Natural killer cell (primary cell): ENCODE measurements at places on chromosomes 2 and 18.

- peaks cover 8% of the 10 kb centered on the region for H3K27me3 ChIP-seq
- no peaks in the 10 kb centered on the region for H3K36me3 ChIP-seq
- H3K27ac ChIP-seq: no peak overlapping the region
- no peak for DNase-seq
Observed at GRCh38 chr18:31723990-31724711, 36.5 kb downstream of the SLC25A52 start.

- no peak overlapping the region for H3K4me3 ChIP-seq
- peaks cover 29% of the 10 kb centered on the region for H3K27me3 ChIP-seq
- H3K36me3 ChIP-seq: no peaks in the 10 kb centered on the region
- peaks cover 7% of the 10 kb centered on the region for H3K4me1 ChIP-seq
- no peak overlapping the region for H3K27ac ChIP-seq
- DNase-seq: peak; percentile 13
Observed at GRCh38 chr2:231037731-231038482, 584 bp downstream of the C2orf72 start.

DNA sequence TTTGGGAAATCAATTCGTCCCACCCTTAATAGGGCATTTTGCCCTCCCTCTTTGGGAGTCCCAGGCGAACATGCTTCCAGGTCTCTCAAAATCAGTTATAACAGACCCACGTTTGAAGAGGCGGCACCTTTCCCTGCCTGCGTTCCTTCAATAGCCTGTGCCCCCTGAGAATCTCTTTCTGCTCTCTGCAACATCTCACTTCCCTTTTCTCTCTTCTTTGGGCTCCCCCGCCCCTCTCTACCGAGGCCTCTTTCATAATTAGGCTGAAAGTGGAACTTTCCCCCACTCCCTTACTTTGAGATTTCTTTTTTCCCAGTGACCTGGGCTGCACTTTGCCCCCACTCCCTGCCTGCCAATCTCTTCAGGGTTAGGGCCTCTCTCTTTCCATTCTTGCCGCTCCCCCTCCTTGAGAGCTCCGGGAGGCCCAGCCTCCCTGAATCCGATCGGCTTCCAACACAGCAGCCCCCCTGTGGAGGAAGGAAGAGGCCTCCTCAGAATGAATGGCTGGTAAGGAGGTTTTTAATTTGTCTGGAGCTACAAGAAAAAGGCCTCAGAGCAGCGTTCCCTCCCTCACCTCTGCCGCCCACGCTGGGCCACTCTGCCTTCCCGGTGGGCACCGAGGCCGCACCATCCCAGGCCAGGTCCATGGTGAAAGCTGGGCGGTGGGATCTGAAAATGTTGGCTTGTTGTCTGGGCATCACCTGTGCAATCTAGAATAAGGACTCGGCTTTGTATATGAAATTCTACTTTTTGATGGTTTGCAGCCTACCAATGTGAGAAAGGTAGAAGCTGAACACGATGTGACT is 162.6 kb upstream of the SIX3 start:
- H3K27ac ChIP-seq: no peak overlapping the region
- H3K4me3 ChIP-seq: peak overlapping the region; percentile 5
- no peaks in the 10 kb centered on the region for H3K36me3 ChIP-seq
- no peaks in the 10 kb centered on the region for H3K27me3 ChIP-seq

DNA sequence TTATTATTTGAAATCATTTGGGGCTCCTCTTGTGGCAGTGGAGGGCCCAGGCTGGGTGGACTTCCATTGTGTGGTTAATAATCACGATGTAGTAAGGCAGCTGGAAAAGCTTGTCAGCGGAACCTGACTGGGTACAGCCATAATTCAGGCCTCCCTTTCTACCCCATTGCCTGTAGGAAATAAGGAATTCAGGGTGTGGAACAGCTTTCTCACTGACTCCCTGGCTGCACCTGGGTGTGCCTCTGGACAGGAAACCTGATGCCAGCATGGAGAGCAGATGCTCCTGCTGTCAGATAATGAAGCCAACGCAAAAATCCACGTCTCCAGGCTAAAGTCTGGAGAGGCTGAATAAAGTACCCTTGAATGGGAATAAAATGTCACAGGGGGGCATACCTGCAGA is 44.2 kb downstream of the LYPD6B start:
- no peak overlapping the region for H3K4me3 ChIP-seq
- H3K36me3 ChIP-seq: no peaks in the 10 kb centered on the region
- H3K4me1 ChIP-seq: no peaks in the 10 kb centered on the region
- DNase-seq: no peak

GRCh38 chr2:129764376-129765325 is 214.8 kb upstream of the RAB6C start:
- H3K27ac ChIP-seq: no peak overlapping the region
- no peak overlapping the region for H3K4me3 ChIP-seq
- H3K36me3 ChIP-seq: no peaks in the 10 kb centered on the region
- no peaks in the 10 kb centered on the region for H3K27me3 ChIP-seq

DNA sequence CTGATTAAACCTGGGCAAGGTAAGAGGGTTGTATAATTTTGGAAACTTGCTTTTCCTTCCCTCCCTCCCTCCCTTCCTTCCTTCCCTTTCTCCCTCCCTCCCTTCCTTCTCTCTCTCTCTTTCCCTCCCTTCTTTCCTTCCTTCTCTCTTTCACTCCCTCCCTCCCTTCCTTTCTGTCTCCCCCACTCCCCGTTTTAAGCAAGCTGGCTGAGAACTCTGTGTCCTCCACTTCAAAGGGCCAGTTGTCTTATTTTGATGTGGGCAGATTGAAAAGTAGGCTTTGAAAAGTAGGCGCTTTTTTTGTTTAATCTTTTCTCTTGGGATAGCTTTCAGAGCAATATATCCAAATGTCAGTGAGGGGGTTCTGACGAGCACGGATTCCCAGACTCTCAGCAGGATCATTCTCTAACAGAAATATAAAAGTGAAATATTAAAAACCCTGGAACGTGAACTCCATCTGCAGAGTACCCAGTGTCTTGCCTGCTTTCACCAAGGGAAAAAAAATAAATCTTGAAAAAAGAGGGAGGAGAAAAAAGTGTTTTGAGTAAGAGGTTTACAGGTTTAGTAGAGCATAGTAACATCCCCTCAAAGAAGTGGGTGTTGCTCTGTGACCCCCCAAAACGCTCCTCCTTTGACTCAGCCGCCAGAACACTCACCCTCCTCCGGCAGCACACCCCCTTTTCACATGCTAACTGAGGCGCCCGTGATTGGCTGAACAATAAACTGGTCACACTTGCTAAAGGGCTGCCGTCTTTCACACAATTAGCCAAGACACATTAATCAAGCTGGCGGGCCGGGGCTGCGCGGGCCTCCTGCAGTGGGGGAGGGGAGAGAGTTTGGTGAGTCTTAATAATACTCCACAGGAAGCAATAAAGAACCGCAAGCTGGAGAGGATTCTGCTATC is 52.2 kb downstream of the CDK15 start:
- no peak overlapping the region for H3K27ac ChIP-seq
- no peak overlapping the region for H3K4me3 ChIP-seq
- peak; percentile 11 for DNase-seq
- no peaks in the 10 kb centered on the region for H3K36me3 ChIP-seq

GRCh38 chr2:219509780-219510511 is 4.3 kb upstream of the ASIC4 start:
- H3K4me3 ChIP-seq: no peak overlapping the region
- H3K4me1 ChIP-seq: peaks cover 12% of the 10 kb centered on the region
- peaks cover 21% of the 10 kb centered on the region for H3K36me3 ChIP-seq
- no peak overlapping the region for H3K27ac ChIP-seq
- DNase-seq: peak; percentile 30

DNA sequence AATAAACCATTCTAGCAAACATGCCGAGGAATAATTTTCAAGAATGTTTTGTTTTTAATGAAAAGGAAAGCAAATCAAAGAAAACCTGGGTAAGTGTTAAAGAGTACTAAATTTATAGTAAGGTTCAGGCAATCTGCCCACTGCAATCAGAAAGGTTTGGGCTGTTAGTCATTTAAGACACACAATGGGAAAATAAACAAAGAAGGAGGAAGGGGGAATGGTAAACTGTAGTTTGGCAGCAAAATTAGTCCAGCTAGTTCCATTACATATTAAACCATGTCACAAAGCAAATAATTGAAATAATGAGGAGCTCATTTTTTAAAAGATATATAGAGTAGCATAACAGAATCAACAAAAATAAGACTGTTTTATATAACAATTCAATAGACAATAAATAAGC is 87.5 kb upstream of the COPS8 start:
- H3K27ac ChIP-seq: no peak overlapping the region
- no peaks in the 10 kb centered on the region for H3K36me3 ChIP-seq
- DNase-seq: no peak
- no peak overlapping the region for H3K4me3 ChIP-seq

DNA sequence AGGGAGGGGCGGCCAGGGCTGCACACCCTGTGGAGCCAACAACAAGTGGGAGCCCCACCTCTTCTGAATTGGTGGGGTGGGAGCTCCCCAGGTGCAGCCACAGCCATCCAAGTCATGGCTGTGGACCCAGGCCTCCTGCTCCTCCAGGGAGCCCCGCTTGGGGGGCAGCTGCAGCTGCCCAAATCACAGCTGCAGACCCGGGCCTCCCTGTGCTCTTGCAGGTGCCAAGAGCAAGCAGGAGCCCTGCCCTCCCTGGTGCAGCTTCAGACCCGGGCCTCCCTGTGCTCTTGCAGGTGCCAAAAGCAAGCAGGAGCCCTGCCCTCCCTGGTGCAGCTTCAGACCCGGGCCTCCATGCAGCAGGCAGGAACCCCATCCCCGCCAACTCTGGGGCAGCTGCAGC is 46.5 kb upstream of the COX7A2L start:
- H3K4me1 ChIP-seq: no peaks in the 10 kb centered on the region
- no peaks in the 10 kb centered on the region for H3K36me3 ChIP-seq
- H3K27ac ChIP-seq: no peak overlapping the region
- DNase-seq: no peak
- no peaks in the 10 kb centered on the region for H3K27me3 ChIP-seq

- no peak overlapping the region for H3K4me3 ChIP-seq
- no peaks in the 10 kb centered on the region for H3K4me1 ChIP-seq
- H3K27me3 ChIP-seq: no peaks in the 10 kb centered on the region
- no peak for DNase-seq
Observed at GRCh38 chr2:3512086-3512485, 7.2 kb downstream of the ADI1 start.

DNA sequence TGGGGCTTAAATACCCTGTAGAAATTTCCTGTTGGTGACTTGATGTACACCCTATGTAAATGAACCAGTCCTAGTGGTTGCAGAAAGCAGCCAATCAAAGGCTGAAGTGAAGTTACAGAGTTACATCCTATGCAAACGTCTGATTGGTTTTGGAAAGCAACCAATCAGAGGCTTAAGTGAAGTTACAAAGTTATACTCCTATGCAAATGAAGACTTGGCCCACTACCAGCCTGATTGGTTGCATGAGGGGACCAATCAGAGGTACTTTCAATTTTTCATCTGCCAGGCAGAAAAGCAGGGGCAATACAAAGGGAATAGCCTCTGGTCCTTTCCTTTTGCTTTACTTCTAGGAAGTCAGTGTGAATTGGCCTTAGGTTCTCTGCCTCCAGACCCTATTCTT is 13.6 kb upstream of the ZNF397 start:
- DNase-seq: peak; percentile 6
- no peaks in the 10 kb centered on the region for H3K36me3 ChIP-seq
- no peak overlapping the region for H3K4me3 ChIP-seq
- H3K27me3 ChIP-seq: no peaks in the 10 kb centered on the region

DNA sequence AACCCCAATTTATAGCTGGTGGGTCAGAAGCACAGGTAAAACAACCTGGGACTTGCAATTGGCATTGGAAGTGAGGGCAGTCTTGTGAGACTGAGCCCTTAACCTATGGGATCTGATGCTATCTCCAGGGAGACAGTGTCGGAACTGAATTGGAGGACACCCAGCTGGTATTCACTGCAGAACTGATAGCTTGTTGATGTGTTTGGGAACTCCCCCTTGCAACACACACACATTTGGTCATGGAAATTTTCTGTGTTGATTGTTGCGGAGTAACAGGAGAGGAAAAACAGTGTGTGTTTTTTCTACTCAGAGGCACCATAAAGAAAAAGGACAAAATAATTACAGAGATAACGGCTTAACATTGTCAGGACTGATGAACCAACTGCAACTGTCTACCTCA is 16.1 kb downstream of the TPGS2 start:
- no peak overlapping the region for H3K4me3 ChIP-seq
- H3K36me3 ChIP-seq: peaks cover 15% of the 10 kb centered on the region
- DNase-seq: no peak
- no peak overlapping the region for H3K27ac ChIP-seq

DNA sequence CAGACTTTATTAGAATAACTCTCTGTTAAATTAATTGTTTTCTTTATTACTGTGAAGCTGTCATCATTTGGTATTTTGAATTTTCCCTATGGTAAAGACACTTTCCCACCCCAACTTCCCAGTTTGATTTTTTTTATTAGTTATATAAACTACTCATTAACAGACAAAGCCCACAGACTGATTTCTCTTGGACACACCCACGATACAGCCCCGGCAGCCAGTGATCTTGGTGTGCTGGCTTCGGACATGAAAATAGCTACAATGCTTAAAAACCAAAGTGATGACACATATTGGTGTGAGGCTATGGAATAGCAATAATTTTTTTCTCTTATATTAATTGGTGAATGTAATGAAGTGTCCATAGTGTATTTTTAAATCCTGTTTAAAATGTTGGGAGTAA is 225.4 kb upstream of the SIX3 start:
- peaks cover 3% of the 10 kb centered on the region for H3K4me1 ChIP-seq
- DNase-seq: no peak
- no peak overlapping the region for H3K4me3 ChIP-seq
- H3K36me3 ChIP-seq: no peaks in the 10 kb centered on the region
- H3K27me3 ChIP-seq: no peaks in the 10 kb centered on the region

- H3K27ac ChIP-seq: no peak overlapping the region
- H3K27me3 ChIP-seq: no peaks in the 10 kb centered on the region
- H3K4me3 ChIP-seq: no peak overlapping the region
- DNase-seq: no peak
Observed at GRCh38 chr2:169716238-169716886, 17.3 kb upstream of the KLHL23 start.

- no peaks in the 10 kb centered on the region for H3K27me3 ChIP-seq
- H3K4me3 ChIP-seq: no peak overlapping the region
- no peaks in the 10 kb centered on the region for H3K4me1 ChIP-seq
- no peak overlapping the region for H3K27ac ChIP-seq
Observed at GRCh38 chr18:61865466-61866175, 27.2 kb downstream of the RNF152 start.

- H3K27ac ChIP-seq: no peak overlapping the region
- no peaks in the 10 kb centered on the region for H3K36me3 ChIP-seq
- no peaks in the 10 kb centered on the region for H3K27me3 ChIP-seq
- DNase-seq: no peak
- no peak overlapping the region for H3K4me3 ChIP-seq
- H3K4me1 ChIP-seq: no peaks in the 10 kb centered on the region
Observed at GRCh38 chr18:35183886-35184285, 56.9 kb upstream of the ZNF397 start.

GRCh38 chr18:23716966-23717365 is 27.7 kb downstream of the LAMA3 start:
- no peak for DNase-seq
- peaks cover 6% of the 10 kb centered on the region for H3K4me1 ChIP-seq
- no peak overlapping the region for H3K27ac ChIP-seq
- H3K36me3 ChIP-seq: no peaks in the 10 kb centered on the region
- no peak overlapping the region for H3K4me3 ChIP-seq

DNA sequence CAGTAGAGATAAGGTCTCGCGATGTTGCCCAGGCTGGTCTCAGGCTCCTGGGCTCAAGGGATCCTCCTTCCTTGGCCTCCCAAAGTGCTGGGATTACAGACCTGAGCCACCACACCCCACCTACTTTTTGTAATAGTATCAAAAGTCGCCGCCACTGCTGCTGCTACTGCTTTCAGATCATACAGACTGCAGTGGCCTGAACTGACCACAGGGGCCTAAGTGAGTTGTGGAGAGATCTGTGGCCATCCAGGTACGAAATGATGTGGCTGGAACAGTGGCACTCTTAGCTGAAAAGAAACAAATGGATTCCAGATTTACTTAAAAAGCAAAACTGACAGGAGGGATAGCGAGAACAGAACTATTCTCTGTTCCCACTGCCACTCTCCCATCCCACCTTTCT is 32.9 kb upstream of the POMC start:
- H3K36me3 ChIP-seq: no peaks in the 10 kb centered on the region
- peaks cover 23% of the 10 kb centered on the region for H3K4me1 ChIP-seq
- no peak overlapping the region for H3K27ac ChIP-seq
- H3K27me3 ChIP-seq: no peaks in the 10 kb centered on the region
